Activated T-helper 1 cell treated with Interleukin-2 at 50 U/mL for 16 hours (primary cell): ENCODE measurements at places on chromosomes 5 and 9.

DNA sequence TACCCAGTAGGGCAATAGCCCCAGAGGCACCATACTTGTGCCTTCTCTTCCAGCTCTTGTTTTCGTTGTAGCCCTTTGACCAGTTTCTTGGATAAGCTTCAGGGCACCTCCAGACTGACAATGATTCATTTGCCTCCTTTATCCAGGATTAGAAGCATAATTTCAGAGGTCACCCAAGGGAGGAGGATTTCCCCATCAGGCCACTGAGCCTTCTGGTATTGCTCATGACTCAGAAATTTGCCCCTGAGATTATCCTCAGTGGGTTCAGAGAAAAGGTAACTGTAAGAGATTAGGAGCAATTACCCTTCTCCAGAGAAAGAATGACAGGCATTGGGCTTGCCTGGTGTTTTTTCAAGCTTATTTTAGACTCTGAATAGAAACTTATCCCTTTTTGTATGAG is 147.9 kb downstream of the MSX2 start:
- no peak for DNase-seq

- no peak for DNase-seq
Measured at GRCh38 chr9:111068383-111068730, 30.1 kb upstream of the LPAR1 start.

- no peak for DNase-seq
Measured at GRCh38 chr5:159419576-159419975, 89.3 kb upstream of the IL12B start.

DNA sequence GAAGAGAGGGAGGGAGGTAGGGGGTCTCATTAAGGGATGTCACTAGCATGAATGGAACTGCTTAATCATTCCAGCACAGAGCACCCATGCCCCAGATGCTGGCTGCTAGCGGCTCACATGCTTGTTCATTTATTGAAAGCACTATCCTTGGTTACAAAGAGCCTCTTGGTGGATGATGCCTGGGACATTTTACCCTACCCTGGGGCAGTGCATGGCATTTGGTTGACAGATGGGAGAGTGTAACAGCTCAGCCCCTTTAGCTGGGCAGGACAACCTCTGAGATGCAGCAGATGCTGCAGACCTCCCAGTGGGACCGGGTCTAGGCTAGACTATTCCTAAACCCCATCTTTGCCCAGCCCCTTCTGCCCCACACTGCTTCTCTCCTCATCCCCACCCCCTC is 46.9 kb upstream of the TCERG1 start:
- no peak for DNase-seq
